ENCODE measurements at places on chromosomes 4 and X. TPM values are rescaled to one million over a fixed set of nuclear protein-coding genes. Genes with fewer than 3 reads are reported as not detected.

DNA sequence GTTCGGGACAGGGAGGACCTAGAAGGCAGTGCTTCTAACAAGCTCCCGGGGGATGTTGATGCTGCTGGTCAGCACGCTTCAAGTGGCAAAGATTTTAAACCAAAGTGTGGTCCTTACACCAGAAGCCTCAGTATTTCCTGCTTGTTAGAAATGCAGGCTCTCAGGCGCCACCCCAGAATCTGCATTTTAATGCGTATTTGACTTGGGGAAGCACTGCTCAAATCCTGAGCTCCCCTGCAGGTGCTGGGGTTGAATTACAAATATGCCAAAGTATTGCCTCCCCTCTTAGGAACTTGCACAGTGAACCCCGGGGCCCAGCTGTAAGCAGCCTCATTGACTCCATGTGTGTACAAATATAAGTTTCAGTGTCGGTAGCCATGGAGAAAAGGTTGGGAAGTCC lies 70.8 kb upstream of the RAI2 start:
- H3K27ac ChIP-seq: no peak overlapping the region
- no peak overlapping the region for H3K4me3 ChIP-seq
- peaks cover 8% of the 10 kb centered on the region for H3K27me3 ChIP-seq

DNA sequence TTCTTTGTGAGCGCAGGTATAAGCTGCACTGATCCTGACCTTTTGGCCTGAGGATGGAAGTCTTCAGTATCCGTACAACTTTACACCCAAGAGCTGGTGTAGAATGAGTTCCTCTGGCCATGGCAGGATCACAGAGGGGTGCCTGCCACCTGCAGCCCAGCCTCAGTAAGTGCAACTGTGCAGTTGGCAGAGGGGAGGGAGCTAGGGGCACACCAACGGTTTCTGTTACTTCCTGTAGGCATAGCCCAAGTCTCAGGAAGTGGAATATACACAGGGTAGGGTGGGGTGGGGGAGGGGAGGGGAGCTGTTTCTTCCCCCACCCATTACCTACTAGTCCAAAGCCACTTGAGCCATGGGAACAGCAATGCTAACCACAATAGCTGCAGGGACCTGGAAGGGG lies 85.4 kb upstream of the GBA3 start:
- no peak overlapping the region for H3K27ac ChIP-seq
- no peak overlapping the region for H3K4me3 ChIP-seq
- DNase-seq: peak; percentile 75
- H3K36me3 ChIP-seq: no peaks in the 10 kb centered on the region
- no peaks in the 10 kb centered on the region for H3K4me1 ChIP-seq
- no peaks in the 10 kb centered on the region for H3K27me3 ChIP-seq

DNA sequence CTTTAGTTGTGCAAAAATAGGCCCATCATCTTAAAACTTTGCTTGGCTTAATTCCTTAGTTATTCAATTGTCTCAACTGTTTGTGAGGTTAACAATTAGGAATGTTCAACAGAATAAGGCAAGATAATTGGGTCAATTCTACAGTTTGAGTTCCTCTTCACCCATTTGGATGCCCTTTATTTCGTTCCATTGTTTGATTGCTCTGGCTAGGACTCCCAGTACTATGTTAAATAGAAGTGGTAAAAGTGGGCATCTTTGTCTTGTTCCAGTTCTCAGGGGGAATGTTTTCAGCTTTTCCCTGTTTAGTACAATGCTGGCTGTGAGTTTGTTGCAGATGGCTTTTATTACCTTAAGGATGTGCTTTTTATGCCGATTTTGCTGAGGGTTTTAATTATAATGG lies 761.5 kb upstream of the GRIA3 start:
- no peak for DNase-seq
- H3K27me3 ChIP-seq: no peaks in the 10 kb centered on the region
- no peaks in the 10 kb centered on the region for H3K4me1 ChIP-seq
- H3K27ac ChIP-seq: no peak overlapping the region

GRCh38 chrX:144681501-144681900 lies 565.8 kb upstream of the SPANXN1 start:
- H3K36me3 ChIP-seq: no peaks in the 10 kb centered on the region
- H3K4me3 ChIP-seq: no peak overlapping the region
- no peaks in the 10 kb centered on the region for H3K4me1 ChIP-seq

Gene ARX
- total RNA-seq: 0.06 TPM

DNA sequence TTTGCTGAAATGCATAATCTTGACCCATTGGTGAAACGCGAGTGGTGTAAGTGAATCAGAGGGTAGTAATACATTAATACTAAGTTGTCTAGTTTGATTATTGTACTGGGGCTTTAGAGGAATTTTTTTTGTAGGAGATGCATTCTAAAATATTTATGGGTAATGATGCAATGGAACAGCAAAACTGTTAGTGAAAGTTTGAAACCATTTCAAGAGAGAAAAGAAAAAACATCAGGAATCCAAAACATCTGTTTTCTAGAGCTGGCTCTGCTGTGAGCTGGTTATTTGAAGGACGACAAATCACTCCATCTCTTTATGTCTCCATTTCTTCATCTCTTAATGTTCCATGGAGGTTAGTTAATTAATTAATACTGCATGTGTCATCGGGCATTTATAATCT lies 351.9 kb upstream of the FAT1 start:
- no peaks in the 10 kb centered on the region for H3K36me3 ChIP-seq
- no peak overlapping the region for H3K4me3 ChIP-seq
- DNase-seq: no peak
- no peaks in the 10 kb centered on the region for H3K4me1 ChIP-seq

GRCh38 chr4:109752525-109752924 lies 22.7 kb upstream of the PLA2G12A start:
- H3K27ac ChIP-seq: no peak overlapping the region
- H3K27me3 ChIP-seq: no peaks in the 10 kb centered on the region
- H3K4me3 ChIP-seq: no peak overlapping the region
- H3K4me1 ChIP-seq: no peaks in the 10 kb centered on the region

DNA sequence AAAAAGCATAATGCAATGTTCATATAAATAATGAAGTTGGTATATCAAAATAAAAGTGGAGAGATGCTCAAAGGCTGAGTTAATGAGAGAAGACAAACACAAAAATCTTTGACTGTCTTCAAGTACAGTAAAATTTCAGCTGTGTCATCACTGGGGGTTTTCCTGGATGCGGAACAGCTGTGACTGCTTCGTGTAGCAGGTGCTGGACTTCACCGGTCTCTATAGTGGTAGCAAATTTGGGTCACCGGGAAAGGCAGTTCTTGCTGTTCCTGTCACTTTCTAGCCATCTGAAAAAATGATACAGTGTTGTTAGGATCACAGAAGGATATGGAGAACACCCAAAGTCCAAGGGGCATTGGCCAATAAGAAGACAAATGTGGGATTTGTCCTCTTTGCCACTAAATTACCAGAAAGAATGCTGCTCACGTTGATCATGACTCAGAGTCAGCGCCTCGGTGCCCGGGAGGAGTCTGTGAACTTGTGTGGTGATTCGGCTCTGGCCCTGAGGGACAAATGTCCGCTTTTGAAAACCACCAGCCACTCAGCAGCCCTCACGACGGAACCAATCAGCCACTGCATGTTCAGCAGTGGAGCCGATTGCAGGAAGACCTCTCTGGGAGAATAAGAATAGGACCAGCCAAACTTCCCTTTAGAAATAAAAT lies 230.1 kb upstream of the FAT1 start:
- no peaks in the 10 kb centered on the region for H3K27me3 ChIP-seq
- no peak for DNase-seq
- no peaks in the 10 kb centered on the region for H3K4me1 ChIP-seq
- H3K27ac ChIP-seq: no peak overlapping the region

Gene DMRTC1B
- total RNA-seq: 0.83 TPM

Gene KIT
- 5.3 TPM for total RNA-seq

Gene SUPT20HL2
- not detected for total RNA-seq

DNA sequence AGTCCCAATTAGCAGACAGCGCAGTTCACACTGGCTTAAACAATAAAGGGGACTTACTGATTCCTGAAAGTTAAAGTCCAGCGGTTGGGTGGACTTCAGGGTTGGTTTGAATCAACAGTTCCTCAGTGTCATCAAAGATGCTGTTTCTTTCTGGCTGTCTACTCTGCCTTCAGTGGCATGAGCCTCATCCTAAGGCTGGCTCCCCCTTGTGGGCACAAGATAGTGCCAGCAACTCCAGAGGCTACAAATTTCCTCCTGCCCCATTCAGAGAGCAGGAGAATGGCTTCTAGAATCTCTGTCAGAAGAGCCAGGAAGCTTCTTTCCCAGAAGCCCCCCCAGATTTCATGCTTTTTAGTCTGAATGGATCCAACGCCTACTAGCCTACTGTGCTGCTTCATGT lies 82.4 kb upstream of the MTM1 start:
- no peaks in the 10 kb centered on the region for H3K36me3 ChIP-seq
- no peak overlapping the region for H3K27ac ChIP-seq
- DNase-seq: peak; percentile 63
- no peak overlapping the region for H3K4me3 ChIP-seq

- H3K4me3 ChIP-seq: no peak overlapping the region
- H3K27me3 ChIP-seq: no peaks in the 10 kb centered on the region
- H3K27ac ChIP-seq: no peak overlapping the region
- H3K36me3 ChIP-seq: no peaks in the 10 kb centered on the region
- no peaks in the 10 kb centered on the region for H3K4me1 ChIP-seq
Measured at GRCh38 chr4:71559957-71560571, 221.2 kb downstream of the SLC4A4 start.

DNA sequence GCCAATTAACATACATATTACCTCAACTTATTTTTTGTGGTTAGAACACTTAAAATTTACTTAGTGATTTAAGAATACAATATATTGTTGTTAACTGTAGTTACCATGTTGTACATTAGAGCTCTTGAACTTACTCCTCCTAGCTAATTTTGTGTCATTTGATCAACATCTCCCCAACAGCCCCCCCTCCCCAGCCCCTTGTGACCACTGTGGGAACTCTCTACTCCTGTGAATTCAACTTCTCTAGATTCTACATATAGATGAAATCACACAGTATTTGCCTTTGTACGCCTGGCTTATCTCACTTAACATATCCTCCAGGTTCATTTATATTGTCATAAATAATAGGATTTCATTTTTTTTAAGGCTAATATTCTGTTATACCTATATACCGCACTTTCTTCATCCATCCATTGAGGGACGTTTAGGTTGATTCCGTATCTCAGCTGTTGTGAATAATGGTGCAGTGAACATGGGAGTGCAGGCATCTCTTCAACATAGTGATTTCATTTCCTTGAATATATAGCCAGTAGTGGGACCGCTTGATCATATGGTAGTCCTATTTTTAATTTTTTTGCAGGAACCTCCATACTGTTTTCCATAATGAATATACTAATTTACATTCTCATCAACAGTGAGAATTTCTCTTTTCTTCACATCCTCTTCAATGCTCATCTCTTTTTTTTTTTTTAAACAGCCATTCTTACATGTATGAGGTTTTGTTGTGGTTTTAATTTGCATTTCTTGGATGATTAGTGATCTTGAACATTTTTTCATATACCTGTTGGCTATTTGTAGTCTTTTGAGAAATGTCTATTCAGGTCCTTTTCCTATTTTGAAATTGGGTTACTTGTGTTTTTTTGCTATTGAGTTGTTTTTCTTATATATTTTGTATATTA lies 66.8 kb downstream of the RAPGEF2 start:
- H3K4me3 ChIP-seq: no peak overlapping the region
- no peaks in the 10 kb centered on the region for H3K4me1 ChIP-seq
- DNase-seq: no peak
- no peak overlapping the region for H3K27ac ChIP-seq

GRCh38 chrX:132948648-132949260 lies 9.7 kb downstream of the HS6ST2 start:
- no peak overlapping the region for H3K4me3 ChIP-seq
- peaks cover 2% of the 10 kb centered on the region for H3K27me3 ChIP-seq

Gene CABS1
- total RNA-seq: not detected

Gene KLHL4
- total RNA-seq: 111 TPM

GRCh38 chr4:100985576-100985975 lies 361.8 kb downstream of the PPP3CA start:
- H3K4me3 ChIP-seq: no peak overlapping the region
- H3K36me3 ChIP-seq: no peaks in the 10 kb centered on the region
- no peaks in the 10 kb centered on the region for H3K4me1 ChIP-seq
- no peak overlapping the region for H3K27ac ChIP-seq
- DNase-seq: no peak

- H3K4me1 ChIP-seq: no peaks in the 10 kb centered on the region
- DNase-seq: no peak
- H3K4me3 ChIP-seq: no peak overlapping the region
- no peak overlapping the region for H3K27ac ChIP-seq
- no peaks in the 10 kb centered on the region for H3K27me3 ChIP-seq
Measured at GRCh38 chr4:29619168-29619567, 1101.0 kb upstream of the PCDH7 start.

Gene INTU
- total RNA-seq: 6.4 TPM

DNA sequence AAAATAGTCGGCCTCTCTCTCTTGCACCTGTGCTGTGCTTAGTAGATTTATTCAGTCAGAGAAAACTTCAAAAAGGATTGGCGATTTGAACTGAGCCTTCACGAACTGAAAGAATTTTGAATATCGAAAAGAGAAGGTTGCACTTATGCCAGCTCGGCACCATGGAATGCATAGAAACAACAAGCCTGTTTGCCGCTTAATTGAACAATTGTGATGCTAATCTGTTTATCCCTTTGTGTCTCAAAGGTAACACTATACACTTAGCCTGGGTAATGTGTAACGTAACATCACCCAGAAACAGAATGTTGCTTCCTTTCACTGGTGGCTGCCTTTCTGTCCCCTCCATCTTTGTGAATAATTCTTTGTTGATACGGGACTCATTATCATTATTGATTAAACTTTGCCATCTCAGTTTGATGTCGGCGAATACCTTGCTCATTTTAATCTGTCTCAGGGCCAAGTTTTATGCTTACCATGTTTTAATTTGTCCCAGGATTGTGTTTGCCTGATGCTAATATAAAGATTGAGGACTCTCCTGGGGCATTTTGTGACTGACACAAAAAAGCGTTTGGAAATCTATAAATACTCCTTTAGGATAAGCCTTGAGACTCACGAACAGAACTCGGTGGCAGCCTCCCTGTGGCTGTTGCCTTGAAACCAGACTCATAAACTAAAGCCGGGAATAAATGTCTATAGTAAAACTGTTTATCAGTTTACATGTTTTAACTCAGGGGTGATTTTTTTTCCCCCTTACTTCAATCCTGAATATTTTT lies 400.5 kb downstream of the RAPGEF2 start:
- no peaks in the 10 kb centered on the region for H3K27me3 ChIP-seq
- no peak for DNase-seq
- H3K4me1 ChIP-seq: peaks cover 8% of the 10 kb centered on the region

Gene RXFP1
- total RNA-seq: 11.4 TPM

GRCh38 chr4:26342328-26343037 lies 21.7 kb downstream of the RBPJ start:
- no peak overlapping the region for H3K4me3 ChIP-seq
- no peak overlapping the region for H3K27ac ChIP-seq
- no peaks in the 10 kb centered on the region for H3K27me3 ChIP-seq
- H3K4me1 ChIP-seq: peaks cover 47% of the 10 kb centered on the region

DNA sequence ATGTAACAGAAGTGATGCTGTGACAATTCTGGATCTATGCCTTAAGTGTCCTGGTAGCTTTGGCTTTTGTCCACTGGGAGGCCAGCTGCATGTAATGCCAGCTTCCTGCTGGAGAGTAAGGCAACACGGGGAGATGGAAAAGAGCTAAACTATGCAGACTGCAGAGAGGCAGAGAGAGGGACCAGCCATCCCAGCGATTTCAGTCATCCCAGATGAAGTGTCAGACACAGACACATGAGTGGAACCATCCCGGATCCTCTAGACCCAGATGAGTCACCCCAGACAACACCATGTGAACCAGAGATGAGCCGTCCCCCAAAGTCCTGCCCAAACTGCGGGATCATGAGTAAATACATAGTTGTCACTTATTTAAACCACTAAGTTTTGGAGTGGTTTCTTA lies 14.6 kb downstream of the SRPX start:
- no peaks in the 10 kb centered on the region for H3K4me1 ChIP-seq
- no peaks in the 10 kb centered on the region for H3K36me3 ChIP-seq
- no peak overlapping the region for H3K4me3 ChIP-seq
- peaks cover 4% of the 10 kb centered on the region for H3K27me3 ChIP-seq
- no peak for DNase-seq

Measured in adrenal gland (tissue), 19 donors.